ENCODE measurements at places on chromosomes 4 and X. TPM values are rescaled to one million over a fixed set of nuclear protein-coding genes. Genes with fewer than 3 reads are reported as not detected.

DNA sequence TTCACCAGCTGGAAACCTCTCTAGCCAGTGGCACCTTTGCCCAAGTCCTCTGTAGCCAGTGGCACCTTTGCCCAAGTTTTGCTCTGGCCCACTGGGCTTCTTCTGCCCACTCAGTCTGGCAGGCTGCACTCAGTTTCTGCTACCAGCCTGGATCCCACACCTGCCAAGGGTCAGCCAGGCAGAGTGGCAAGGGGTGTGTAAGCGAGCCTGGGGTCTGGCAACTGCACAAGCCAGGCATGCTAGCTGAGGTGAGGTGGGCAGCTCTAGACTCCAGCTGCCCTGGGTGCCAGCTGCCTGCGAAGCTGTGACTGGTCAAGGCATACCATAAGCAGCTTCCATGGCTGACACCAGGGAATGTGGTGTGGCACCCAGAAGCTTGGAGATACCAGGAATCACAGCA lies 233.1 kb upstream of the DKK2 start:
- H3K4me1 ChIP-seq, result no peaks in the 10 kb centered on the region
- no peaks in the 10 kb centered on the region for H3K27me3 ChIP-seq
- no peak overlapping the region for H3K27ac ChIP-seq
- H3K36me3 ChIP-seq, result no peaks in the 10 kb centered on the region

DNA sequence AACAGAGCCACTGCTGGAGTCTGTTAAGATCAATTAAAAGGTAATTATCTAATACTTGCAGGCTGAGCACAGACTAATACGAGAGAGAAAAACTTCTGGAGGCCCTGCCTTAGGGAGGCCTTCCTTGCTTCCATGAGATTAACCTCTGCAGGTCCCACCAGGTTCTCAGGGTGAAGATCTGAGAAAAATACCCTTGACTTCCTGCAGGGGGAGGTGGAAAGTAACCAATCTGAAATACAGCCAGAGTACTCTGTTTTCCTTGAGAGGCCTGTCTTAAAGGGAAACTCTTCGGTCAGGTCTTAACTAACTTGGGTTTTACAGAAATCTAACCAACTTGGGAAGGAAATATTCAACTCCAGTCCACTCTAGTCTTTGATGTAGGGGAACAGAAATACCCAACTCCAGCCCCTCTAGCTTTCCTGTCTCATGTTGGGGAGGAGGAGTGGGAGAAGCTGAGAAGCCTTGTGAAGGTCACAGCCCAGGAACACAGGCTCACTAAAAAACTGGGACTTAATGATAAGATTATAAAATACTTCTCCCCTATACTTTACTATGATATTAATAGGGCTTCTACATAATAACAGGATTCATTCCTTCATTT lies 77.1 kb downstream of the TBCK start:
- no peaks in the 10 kb centered on the region for H3K4me1 ChIP-seq
- no peak overlapping the region for H3K27ac ChIP-seq
- no peaks in the 10 kb centered on the region for H3K27me3 ChIP-seq
- H3K36me3 ChIP-seq, result peaks cover 29% of the 10 kb centered on the region
- no peak overlapping the region for H3K4me3 ChIP-seq

DNA sequence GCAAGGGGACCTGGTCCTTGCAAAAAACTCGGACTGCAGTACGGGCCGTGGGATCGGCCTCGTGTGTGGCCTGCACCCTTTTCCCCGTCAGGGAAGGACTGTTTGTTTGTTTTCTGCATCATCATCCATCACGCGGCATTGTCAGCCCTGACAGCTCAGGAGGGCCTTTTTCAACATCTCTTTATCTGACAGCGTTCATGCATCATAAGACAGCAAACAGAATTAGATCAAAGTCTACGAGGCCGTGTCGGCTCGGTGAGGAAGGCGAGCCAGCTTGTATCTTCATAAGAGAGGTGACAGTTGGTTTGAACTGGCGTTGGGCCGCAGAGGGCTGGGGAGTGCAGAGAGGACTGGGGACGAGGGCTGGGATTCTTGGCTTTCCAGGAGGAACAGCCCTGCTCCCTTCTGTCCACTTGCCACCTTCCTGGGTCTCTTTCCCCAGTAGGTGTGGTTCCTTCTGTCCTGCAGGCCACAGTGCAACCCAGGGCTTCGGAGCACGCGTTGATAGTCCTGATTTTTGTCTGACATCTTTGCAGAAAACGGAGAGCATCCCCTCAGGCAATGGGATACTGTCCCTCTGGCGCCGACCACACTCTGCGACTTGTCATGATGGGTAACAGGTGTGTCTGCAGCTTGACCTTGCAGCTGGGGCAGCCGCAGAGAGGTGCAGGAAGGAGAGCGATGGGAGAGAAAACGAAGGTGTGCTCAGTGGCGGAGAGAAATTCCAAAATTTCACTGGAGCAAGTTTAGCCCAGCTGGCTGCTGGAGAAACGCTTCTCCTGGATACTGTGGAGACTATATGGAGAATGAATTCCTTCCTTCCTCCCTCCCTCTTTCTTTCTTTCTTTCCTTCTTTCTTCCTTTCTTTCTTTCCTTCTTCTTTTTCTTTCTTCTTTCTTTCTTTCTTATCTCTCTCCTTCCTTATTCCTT lies 104.0 kb upstream of the SHOX start:
- H3K27ac ChIP-seq, result no peak overlapping the region
- no peak for DNase-seq
- no peaks in the 10 kb centered on the region for H3K36me3 ChIP-seq
- no peaks in the 10 kb centered on the region for H3K4me1 ChIP-seq
- no peaks in the 10 kb centered on the region for H3K27me3 ChIP-seq

GRCh38 chr4:163662768-163663167 lies 168.3 kb downstream of the TMA16 start:
- no peaks in the 10 kb centered on the region for H3K4me1 ChIP-seq
- H3K27me3 ChIP-seq, result no peaks in the 10 kb centered on the region
- H3K27ac ChIP-seq, result no peak overlapping the region
- no peaks in the 10 kb centered on the region for H3K36me3 ChIP-seq

DNA sequence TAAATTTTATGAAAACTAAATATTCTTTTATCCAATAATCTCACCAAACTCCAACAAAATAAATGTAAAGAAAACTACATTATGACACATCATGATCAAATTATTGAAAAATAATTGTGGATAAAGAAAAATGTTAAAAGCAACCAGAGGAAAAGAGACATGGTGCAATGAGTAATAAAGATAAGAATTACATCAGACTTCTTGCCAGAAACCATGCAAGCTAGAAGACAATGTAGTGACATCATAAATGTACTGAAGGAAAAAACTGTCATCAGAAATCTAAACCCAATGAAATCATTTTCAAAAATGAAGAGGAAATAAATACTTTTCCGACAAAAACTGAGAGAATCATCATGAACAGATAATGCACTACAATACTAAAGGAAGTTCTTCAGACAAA lies 135.9 kb upstream of the EOLA2 start:
- H3K36me3 ChIP-seq, result no peaks in the 10 kb centered on the region
- no peak overlapping the region for H3K27ac ChIP-seq
- no peak for DNase-seq
- H3K4me3 ChIP-seq, result no peak overlapping the region
- H3K27me3 ChIP-seq, result no peaks in the 10 kb centered on the region

GRCh38 chrX:46341767-46342322 lies 203.4 kb downstream of the ZNF674 start:
- H3K27ac ChIP-seq, result no peak overlapping the region
- H3K27me3 ChIP-seq, result no peaks in the 10 kb centered on the region
- H3K36me3 ChIP-seq, result no peaks in the 10 kb centered on the region

Gene FGF2
- total RNA-seq, result 11.1 TPM

DNA sequence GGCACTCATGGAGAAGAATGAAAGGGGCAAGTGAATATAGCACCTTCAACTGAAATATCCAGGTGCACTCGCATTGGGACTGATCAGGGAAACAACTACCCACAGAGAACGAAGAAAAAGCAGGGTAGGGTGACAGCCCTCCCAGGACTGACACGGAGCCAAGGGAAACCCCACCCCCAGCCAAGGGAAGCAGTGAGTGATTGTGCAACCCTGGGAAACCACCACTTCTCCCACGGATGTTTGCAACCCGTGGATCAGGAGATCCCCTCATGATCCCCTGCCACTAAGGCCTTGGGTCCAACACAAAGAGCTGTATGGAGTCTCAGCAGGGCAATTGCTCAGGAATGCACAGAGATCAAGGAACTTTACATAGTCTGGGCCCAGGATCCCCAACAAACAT lies 158.5 kb upstream of the HCCS start:
- no peaks in the 10 kb centered on the region for H3K4me1 ChIP-seq
- H3K27ac ChIP-seq, result no peak overlapping the region
- no peaks in the 10 kb centered on the region for H3K27me3 ChIP-seq
- H3K4me3 ChIP-seq, result no peak overlapping the region
- H3K36me3 ChIP-seq, result no peaks in the 10 kb centered on the region

Gene MAGED4
- 2.1 TPM for total RNA-seq

GRCh38 chrX:10175319-10175871 lies 18.6 kb downstream of the CLCN4 start:
- H3K36me3 ChIP-seq, result no peaks in the 10 kb centered on the region
- no peaks in the 10 kb centered on the region for H3K27me3 ChIP-seq
- no peak for DNase-seq
- H3K4me1 ChIP-seq, result no peaks in the 10 kb centered on the region
- H3K4me3 ChIP-seq, result no peak overlapping the region
- H3K27ac ChIP-seq, result no peak overlapping the region

- DNase-seq, result no peak
- no peak overlapping the region for H3K4me3 ChIP-seq
- no peaks in the 10 kb centered on the region for H3K36me3 ChIP-seq
- H3K4me1 ChIP-seq, result no peaks in the 10 kb centered on the region
- no peaks in the 10 kb centered on the region for H3K27me3 ChIP-seq
These were observed 859.5 kb upstream of the NDST4 start for GRCh38 chr4:115972967-115973366.

GRCh38 chr4:47068986-47069385 lies 37.6 kb downstream of the GABRB1 start:
- no peaks in the 10 kb centered on the region for H3K36me3 ChIP-seq
- no peak overlapping the region for H3K4me3 ChIP-seq
- DNase-seq, result no peak
- no peaks in the 10 kb centered on the region for H3K27me3 ChIP-seq
- no peaks in the 10 kb centered on the region for H3K4me1 ChIP-seq

DNA sequence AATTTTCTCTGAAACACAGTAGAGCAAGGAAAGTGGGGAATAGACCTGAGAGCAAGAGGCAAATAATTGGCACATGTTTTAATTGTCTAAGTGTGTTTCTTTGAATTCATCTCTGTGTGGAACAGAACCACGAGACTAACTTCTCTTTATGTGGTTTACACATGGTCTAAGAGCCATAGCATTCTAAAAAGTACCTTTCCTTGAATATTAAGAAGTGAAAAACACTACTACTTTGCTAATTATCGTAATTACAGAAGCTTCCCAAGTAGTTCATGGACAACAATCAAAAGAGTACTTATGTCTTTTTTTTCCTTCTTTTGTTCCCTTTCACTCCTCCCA lies 2.9 kb upstream of the CYBB start:
- H3K4me3 ChIP-seq, result no peak overlapping the region
- no peaks in the 10 kb centered on the region for H3K36me3 ChIP-seq
- no peak overlapping the region for H3K27ac ChIP-seq

GRCh38 chr4:76306882-76307659 lies 538 bp downstream of the STBD1 start:
- H3K27me3 ChIP-seq, result no peaks in the 10 kb centered on the region
- H3K4me1 ChIP-seq, result peaks cover 17% of the 10 kb centered on the region
- peak overlapping the region; percentile 80 for H3K27ac ChIP-seq
- H3K36me3 ChIP-seq, result peaks cover 8% of the 10 kb centered on the region
- peak overlapping the region; percentile 82 for H3K4me3 ChIP-seq

Gene HSFX3
- total RNA-seq, result not detected

- no peaks in the 10 kb centered on the region for H3K4me1 ChIP-seq
- H3K36me3 ChIP-seq, result no peaks in the 10 kb centered on the region
- H3K27me3 ChIP-seq, result no peaks in the 10 kb centered on the region
- no peak for DNase-seq
These were observed 127.1 kb upstream of the TMEM164 start for GRCh38 chrX:109875831-109876230.

- H3K27ac ChIP-seq, result no peak overlapping the region
- H3K4me1 ChIP-seq, result no peaks in the 10 kb centered on the region
- DNase-seq, result no peak
- H3K27me3 ChIP-seq, result no peaks in the 10 kb centered on the region
These were observed 37.6 kb downstream of the CCNQ start for GRCh38 chrX:153561337-153561736.

DNA sequence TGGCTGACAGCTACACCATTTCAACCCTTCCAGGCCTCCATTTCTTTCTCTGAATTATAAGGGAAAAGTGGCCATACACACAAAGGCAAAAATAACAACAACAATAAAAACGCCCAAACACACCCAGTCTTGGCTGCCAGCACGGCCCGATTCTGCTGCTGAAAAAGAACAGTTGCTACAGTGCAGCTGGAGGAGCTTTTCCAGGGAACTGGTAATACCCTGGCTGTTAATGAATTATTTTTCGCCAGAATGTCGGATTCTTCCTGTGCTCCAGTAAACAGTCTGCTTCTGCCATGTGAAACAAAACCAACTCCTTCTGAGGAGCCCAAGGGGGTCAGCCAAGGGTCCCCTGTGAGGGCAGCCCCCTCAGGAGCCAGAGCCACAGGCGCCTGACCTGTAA lies 6.6 kb downstream of the RAI2 start:
- H3K4me3 ChIP-seq, result no peak overlapping the region
- H3K27me3 ChIP-seq, result no peaks in the 10 kb centered on the region
- no peak for DNase-seq
- H3K4me1 ChIP-seq, result peaks cover 5% of the 10 kb centered on the region

DNA sequence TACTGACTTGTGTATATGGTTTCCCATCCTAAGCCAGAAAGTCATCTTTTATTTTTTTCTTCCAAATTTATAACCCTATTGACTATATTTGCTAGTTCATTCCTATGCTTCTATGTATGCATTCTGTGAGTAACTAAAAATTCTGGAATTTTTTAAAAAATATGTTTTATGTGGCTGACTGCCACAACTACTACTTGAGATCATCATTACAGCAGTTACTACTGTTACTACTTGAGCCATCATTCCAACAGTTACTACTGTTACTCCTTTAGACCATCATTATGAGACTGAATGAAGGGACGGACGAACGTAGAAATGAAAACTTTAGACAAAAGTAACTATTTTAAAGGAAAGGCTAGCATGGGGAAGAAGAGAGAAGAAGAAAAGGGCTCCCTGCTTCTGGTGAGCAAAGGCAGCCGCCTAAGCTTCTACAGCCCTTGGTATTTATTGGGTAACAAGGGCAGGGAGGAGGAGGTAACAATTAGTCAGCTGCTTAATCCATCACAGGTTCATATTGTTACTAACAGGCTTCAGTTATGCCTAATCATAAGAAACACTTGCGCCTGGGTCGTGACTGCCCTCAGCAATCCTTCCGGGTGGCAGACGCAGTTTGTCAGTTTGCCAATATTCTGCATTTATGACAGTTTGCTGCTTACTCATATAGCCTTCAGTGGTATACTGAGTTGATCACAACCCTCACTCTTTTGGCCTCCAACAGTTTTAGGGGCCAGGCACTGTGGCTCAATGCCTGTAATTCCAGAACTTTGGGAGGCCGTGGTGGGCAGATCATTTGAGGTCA lies 80.4 kb downstream of the PDLIM5 start:
- no peak for DNase-seq
- H3K36me3 ChIP-seq, result no peaks in the 10 kb centered on the region
- peaks cover 38% of the 10 kb centered on the region for H3K4me1 ChIP-seq
- H3K4me3 ChIP-seq, result no peak overlapping the region
- no peak overlapping the region for H3K27ac ChIP-seq
- H3K27me3 ChIP-seq, result no peaks in the 10 kb centered on the region

Gene TBX22
- not detected for total RNA-seq

Gene TLR1
- 26.4 TPM for total RNA-seq

GRCh38 chrX:118772051-118772450 lies 44.6 kb downstream of the IL13RA1 start:
- DNase-seq, result no peak
- H3K27ac ChIP-seq, result no peak overlapping the region
- no peaks in the 10 kb centered on the region for H3K4me1 ChIP-seq
- H3K4me3 ChIP-seq, result no peak overlapping the region

- DNase-seq, result no peak
- H3K36me3 ChIP-seq, result no peaks in the 10 kb centered on the region
- no peaks in the 10 kb centered on the region for H3K4me1 ChIP-seq
- H3K4me3 ChIP-seq, result no peak overlapping the region
These were observed 1083.5 kb downstream of the PCDH7 start for GRCh38 chr4:31803526-31804195.

All from upper lobe of right lung (tissue), 1 donor.